Ovary (tissue), 10 donors: ENCODE measurements at places on chromosomes 2 and 18. TPM values are rescaled to one million over a fixed set of nuclear protein-coding genes. Genes with fewer than 3 reads are reported as not detected.

EMILIN2 gene
- total RNA-seq, result 34.3 TPM

GRCh38 chr2:188727846-188728245, 246.3 kb upstream of the COL3A1 start:
- no peak overlapping the region for H3K4me3 ChIP-seq
- DNase-seq, result no peak
- no peaks in the 10 kb centered on the region for H3K27me3 ChIP-seq
- no peaks in the 10 kb centered on the region for H3K4me1 ChIP-seq
- H3K27ac ChIP-seq, result no peak overlapping the region

- H3K36me3 ChIP-seq, result no peaks in the 10 kb centered on the region
- no peak overlapping the region for H3K4me3 ChIP-seq
- DNase-seq, result no peak
- H3K27ac ChIP-seq, result no peak overlapping the region
- no peaks in the 10 kb centered on the region for H3K27me3 ChIP-seq
Observed at GRCh38 chr2:211479536-211480150, 923.2 kb downstream of the CPS1 start.

DNA sequence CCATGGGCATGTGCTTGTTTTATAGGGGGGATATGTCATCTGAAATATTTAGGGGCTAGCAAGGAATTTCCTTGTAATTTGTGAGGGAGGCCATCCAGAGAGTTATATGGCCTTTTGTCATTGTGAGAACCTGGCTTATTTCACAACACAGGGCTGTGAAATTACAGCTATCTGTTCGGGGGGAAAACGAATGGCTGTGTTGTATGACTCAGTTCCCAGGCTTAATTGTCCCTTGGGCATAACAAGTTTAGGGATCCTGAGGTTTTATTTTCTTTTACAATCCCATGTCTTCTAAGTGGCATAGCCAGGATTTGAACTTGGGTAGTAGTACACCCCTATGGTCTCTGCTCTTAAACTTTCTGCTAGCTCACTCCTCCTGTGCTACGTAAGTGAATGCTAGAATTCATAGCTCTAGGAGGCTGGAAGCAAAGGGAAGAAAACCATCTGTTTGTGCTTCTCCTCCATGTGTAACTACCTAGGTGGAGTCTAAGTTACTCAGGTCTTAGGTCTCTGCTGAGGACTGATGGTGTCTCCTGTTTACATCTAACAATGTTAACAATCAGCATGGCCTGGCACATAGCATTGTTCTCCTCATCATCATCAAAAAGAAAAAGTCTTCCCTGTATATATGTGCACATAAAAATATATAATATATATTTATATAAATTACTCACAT, 53.8 kb downstream of the SKA1 start:
- H3K36me3 ChIP-seq, result no peaks in the 10 kb centered on the region
- H3K4me1 ChIP-seq, result no peaks in the 10 kb centered on the region
- H3K27me3 ChIP-seq, result no peaks in the 10 kb centered on the region
- no peak overlapping the region for H3K4me3 ChIP-seq
- DNase-seq, result no peak
